ENCODE measurements at places on chromosomes 12 and 14.

- no peak for DNase-seq
These were observed 231.2 kb downstream of the CHST11 start for GRCh38 chr12:104687823-104688573.

DNA sequence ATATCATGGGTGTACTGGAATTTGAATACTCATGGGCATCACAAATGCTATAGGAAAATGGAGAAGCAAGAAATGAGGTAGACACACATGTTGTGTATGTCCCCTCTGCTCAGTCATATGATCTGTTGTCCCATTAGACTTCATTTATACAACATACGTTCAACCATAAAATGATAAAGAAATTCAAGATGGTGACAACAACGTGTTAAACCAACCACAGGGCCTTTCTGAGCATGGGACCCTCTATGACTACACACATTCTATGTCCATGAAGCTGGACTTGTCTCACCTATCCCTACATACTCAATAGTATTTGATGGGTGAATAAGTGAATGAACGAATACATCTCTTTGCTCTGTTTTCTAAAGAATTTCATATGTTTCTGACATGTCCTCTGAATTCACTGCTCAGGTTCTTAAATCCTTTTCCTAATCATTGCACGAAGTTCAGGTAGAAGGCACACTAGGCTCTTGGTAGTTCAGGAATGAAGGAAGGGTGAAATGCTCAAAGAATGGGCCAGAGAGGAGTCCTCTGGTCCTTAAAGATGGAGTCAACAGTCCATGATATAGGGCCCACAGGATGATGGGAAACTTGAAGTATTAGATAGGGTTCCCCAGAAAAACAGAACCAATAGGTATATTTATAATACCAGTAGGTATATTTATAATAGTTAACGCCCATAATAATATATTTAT lies 105.7 kb upstream of the PPM1H start:
- DNase-seq: no peak

- DNase-seq: no peak
These were observed 8.8 kb downstream of the OLR1 start for GRCh38 chr12:10163084-10163483.

DNA sequence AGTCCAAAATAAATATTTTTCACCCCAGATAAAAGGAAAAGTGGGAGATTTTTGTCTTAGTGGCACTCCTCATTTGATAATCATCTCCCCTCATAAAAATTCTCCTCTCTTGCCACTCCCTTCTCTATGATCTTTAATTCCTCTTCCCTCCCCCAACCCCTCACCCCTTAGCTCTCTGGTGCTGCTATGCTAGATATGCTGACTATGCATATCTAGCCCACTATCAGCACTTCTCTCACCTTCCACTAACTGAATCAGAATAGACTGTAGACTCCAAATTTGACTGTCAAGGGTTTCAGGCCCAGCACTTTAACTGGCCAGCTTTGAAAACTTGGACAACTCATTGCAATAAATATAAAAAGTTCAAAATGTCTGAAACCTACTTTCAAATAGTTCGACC lies 254.2 kb downstream of the ETNK1 start:
- DNase-seq: no peak

GRCh38 chr14:94354638-94355185 lies 31.6 kb upstream of the SERPINA6 start:
- no peak for DNase-seq

DNA sequence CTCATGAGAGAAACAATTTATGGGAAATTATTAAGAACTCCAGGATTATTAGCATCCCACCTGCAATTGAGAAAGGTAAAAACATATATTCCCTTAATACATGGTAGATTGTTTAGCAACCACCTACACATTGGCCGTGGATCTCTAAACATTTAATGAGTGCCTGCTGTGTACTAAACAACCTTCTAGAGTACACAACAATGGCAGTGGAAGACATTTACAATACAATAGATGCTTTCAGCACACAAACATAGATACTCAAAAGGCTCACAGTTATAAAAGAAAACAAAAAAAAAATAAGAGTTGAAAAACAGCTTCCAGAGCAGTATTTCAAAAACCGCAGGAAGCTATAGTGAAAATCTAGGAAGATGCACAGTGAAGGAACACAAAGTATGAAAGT lies 382.9 kb downstream of the SYT1 start:
- no peak for DNase-seq

GRCh38 chr12:112314981-112315380 lies 67.2 kb downstream of the HECTD4 start:
- DNase-seq: no peak

DNA sequence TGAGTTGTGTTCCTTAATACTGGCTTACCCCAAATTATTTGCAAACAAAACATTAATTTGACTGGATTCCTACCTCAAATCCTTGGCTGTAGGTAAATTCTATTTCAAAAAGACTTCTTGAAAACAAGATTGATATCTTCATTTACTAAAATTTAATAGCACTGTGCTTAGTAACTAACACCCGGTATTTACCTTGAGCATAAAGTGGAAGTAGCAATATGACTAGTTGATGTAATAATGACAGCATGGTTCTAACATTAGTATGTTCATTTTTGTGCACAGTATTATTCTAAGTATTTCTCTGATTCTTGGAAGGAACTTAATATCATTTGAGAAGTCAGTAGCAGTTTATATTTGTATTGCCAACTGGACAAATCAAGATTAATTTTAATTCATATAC lies 96.8 kb downstream of the PPHLN1 start:
- DNase-seq: no peak

- no peak for DNase-seq
These were observed 35.1 kb downstream of the NRDE2 start for GRCh38 chr14:90296641-90297040.

- DNase-seq: no peak
These were observed 8.3 kb downstream of the OR11G2 start for GRCh38 chr14:20198991-20199390.

GRCh38 chr14:91545946-91546716 lies 36.0 kb upstream of the PPP4R3A start:
- no peak for DNase-seq

DNA sequence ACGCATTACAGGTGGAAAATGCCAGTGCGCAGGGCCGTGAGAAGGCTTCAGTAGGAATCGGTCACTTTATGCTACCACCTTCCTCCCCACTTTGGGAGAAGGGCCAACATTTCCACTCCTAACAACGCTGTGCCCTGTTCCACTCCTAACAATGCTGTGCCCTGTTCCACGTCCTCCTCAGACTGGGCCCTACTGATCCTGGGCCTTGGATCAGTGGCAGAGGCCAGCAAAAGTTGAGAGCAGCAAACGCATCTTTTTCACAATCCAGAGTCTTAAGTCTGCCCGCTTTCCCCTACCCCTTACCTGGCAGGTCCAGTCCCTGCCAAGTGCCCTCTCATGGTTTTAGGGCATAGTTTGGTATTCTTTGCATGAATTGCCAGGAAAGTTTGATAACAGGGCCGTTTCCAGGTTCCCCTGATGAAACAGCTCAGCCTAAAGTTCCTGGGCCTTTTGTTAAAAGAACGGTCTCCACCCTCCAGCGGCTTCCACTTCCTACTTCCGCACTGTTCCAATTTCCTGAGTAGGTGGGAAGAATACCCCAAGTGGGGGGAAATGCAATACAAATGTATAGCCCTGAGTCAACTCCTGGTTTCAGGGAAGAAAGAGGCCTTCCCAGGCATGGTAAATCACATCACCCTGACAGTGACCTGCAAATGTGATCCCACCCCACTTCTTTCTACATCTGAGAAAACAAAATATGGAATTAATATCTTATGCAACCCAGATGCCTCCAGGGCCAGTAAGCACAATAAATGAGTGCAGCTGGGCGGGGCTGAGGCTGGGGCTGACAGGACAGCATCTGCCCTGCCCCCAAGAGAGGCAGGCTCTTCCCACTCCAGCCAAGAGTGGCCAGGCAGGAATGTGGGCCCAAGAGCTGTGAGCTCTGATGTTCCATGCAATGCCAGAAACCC lies 15.0 kb downstream of the KCTD10 start:
- DNase-seq: no peak

DNA sequence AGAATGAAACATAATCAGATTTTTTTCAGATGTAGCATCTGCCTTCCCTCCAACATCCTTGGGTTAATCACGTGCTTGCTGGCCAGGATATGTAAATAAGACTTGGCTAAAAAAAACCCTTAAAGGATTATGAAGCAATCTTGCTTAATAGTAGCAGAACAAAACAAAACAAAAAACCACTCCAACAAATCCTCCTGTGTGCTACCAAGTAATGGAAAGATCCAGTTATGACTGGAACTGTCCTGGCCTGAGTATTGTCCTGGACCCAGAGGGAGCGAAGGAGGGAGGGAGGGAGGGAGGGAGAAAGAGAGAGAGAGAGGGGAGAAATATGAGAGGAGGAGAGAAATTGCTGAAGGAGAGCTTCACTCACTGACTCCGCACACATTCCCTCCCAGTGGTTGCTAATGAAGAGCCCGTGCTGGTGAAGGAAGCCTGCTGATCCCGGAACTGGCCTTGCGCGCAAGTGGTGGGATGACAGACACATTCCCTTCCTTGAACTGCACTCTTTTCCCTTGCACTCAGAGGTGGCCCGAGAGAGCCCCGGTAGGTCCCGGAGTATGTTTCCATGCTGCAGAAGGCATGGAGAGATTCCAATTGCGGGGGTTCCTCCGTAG lies 57.2 kb downstream of the HMGA2 start:
- DNase-seq: no peak

GRCh38 chr12:75360920-75361319 lies 26.4 kb downstream of the GLIPR1L1 start:
- DNase-seq: no peak

DNA sequence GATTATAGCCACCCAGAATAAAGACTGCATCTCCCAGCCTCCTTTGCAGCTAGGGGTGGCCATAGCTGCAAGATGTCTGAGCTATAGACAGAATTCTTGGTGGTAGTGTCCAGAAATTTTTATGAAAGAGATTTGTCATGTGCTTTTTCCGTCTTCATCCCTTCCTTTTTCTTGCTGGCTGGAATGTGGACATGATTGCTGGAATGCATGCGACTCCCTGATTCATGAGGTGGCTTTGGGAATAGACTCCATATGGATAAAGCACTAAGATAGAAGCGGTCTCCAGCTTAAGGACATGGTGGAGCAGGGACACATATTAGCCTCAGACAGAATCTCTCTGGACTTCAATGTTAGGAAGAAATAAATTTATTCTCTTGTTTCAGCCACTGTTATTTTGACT lies 10.0 kb upstream of the HSPB8 start:
- no peak for DNase-seq

DNA sequence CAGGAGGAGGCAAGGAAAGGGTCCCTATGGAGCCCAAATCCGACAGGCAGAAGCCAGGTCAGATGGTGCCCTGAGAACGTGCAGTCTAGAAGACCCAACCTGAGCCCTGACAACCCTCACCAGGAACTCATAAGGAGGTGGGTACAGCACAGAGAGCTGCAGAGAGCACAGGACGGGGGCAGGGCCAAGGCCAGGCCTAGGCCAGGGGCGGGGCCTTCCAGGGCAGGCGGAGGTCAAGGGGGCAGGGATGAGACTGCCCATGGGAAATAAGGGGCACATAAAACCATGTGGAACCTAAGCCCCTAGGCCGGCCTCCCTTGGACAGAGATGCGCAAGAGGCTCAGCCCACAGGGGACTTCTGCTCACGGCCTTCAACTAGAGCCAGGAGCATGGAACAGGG lies 45.1 kb downstream of the SSH1 start:
- no peak for DNase-seq

DNA sequence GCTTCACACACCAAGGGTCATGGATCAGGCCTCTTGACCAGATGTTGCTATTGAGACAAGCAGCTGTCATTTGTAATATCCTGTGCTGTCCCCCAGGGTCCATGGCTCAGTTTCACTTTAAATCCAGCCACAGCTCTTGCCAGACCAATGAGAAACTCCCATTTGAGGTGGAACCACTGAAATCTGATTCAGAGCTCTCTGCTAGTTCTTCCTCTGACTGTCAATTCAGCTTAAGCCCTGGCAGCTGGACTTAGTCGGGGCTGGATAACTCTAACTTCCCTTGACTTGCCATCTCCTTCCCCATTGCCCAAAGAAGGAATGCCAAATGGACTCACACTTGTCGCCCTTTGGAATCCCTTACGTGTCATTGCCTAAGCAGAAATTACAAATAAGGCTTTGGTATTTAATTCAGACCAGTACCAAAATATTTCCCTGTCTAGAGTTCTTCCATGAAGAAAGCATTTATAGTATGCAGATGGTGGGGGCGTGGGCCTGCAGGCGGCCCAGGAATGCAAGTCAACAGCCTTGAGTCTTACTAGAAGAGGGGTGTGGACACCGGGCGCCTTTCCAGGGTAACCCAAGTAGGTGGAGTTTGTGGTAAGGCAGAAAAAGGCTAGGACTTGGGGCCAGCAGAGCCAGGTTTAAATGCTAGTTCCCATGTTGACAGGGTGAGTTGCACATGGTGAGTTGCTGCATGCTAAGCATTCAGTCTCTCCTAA lies 96.9 kb upstream of the TMPO start:
- DNase-seq: no peak

GRCh38 chr14:102774391-102775153 lies 2.7 kb upstream of the TRAF3 start:
- no peak for DNase-seq

GRCh38 chr14:28673056-28673455 lies 93.5 kb upstream of the FOXG1 start:
- no peak for DNase-seq

- DNase-seq: no peak
These were observed 1103.6 kb downstream of the BCL11B start for GRCh38 chr14:98168211-98168985.

DNA sequence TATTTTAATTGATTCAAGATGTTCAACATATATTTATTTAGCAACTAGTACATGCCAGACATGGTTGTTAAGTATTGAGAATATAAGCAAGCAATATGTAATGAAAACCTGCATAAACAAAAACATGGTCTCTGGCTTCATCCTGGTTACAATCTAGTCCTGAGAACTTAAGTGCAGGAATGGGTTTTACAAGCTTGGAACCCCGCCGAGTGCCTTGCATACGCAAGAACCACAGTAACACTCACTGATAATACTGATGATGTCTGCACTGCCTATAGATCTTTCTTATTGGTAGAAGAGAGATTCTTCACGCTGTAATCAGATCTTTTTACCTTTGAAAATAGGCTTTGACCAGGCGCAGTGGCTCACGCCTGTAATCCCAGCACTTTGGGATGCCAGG lies 22.9 kb upstream of the CALM1 start:
- DNase-seq: no peak

GRCh38 chr12:49702009-49702408 lies 5.2 kb downstream of the FMNL3 start:
- DNase-seq: no peak

- no peak for DNase-seq
These were observed 1.8 kb upstream of the SAMD4A start for GRCh38 chr14:54564868-54565784.

DNA sequence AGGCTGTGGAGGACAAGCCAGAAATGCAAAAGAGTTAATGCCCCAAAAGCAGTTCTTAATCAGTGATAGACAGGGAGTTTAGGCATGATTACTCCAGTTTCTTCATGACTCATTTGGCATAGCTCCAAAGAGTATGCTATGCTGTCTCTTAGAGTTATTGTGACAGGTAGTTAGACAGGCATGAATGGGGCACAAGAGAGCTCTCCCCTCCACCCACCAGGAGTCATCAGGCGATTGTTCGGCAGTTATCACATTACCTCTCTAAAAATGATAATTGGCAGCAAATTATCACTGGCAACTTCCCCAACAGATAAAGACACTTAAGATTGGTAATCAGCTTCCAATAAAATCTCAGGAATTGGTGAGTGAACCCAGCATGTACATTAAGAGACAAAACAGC lies 320.1 kb downstream of the DAD1 start:
- no peak for DNase-seq
